ENCODE measurements at places on chromosomes 11 and 22. TPM values are rescaled to one million over a fixed set of nuclear protein-coding genes. Genes with fewer than 3 reads are reported as not detected.

DNA sequence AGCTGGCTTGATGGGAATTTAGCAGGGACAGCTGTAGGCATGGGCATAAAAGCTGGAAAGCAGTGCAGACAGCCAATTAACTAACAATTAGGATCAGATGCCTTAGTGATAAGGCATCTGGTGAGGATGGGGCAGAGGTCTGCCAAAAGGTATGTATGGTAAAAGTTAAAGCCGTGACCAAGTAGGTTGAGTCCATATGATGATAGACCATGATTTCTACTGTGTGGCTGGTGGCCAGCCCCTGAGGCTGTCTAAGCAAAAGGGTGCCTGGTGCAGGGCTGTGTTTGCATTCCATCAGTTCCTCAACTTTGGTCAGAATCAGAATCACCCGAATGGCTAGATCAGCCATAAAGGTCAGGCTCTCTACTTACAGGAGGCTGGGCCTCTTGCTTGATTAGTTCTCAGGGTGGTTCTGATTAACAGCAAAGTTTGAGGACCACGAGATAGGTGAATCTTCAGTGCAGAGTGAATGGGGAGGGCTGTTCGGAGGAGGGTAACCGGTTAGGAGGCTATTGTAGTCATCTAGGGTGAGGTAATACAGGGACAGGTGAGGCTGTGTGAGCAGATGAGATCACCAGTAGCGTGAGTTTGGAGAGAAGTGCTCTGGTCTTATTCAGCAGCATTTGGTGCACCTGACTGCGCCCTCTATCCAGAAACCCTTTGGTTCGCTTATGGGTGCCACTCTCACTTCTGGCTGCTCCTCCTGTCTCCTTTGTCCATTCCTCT is 27.2 kb downstream of the PPFIBP2 start:
- DNase-seq: no peak

DNA sequence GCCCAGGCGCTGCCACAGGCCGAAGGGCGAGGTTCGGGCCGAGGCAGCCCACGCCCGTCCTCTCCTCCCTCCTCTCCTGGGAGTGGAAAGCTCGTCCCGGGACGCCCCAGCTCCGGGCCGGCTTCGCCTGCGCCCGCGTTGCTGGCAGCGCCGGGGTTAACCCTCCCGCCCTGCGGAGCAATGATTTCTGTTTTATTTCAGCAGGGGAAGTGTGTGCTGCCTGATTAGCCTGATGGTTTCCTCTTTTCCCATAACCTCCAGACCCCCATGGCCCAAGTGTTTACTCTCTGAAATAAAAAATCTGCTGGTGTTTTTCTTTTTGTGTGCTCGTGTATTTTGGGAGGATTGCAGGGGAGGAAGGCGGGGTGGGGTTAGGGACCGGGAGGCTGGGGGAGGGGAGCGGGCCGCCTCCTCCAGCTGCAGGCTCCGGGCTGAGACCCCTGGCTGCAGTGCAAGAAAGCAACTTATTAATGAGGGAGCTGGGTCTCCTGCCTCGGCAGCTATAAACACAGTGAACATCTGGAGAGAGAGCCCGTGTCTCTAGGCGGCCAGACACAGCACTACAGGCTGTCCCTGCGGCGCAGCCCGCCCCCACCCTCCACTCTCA is 38.6 kb downstream of the ETS1 start:
- peak; percentile 46 for DNase-seq

DNA sequence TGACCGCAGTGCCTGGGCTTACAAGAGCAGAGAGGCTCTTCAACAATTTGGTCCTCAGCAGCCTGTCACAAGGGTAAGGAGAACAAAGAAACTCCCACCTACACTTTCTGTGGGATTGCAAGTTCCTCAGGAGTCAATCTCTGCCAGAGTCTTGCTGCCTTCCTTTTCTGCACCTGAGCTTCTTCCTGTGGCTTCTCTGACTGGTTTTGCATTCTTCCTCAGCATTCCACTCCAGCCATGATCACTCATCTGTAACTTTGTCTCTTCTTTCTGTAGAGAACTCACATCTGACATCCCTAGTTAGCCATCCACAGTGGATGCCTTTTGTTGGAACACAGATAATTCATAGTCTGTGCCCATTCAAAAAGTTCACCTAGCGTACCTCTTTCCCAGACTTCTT is 14.2 kb upstream of the OR6A2 start:
- no peak for DNase-seq

DNA sequence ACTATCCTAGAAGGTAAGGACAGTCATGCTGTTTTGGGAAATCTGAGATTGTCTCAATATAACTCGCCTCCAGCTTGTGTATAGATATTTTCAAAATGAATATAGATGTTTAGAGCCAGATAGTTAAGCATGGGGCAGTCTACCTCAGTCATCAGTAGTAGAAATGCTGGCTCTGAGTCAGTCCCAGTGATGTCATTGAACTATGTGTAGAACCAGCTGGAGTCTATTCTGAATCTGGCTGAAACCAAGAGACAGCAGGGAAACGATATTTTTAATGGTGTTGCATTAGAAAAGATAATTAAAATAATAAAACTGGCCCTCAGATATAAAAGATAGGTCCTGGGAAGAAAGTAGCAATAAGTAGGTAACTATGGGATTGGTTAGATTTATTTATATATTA is 25.9 kb downstream of the PIWIL4 start:
- no peak for DNase-seq

The FGF3 gene
- total RNA-seq: not detected

The LMNTD2 gene
- 7.5 TPM for total RNA-seq

The SERPIND1 gene
- 0.58 TPM for total RNA-seq
